KBM-7 (cell line): ENCODE measurements at places on chromosomes 5 and 9.

DNA sequence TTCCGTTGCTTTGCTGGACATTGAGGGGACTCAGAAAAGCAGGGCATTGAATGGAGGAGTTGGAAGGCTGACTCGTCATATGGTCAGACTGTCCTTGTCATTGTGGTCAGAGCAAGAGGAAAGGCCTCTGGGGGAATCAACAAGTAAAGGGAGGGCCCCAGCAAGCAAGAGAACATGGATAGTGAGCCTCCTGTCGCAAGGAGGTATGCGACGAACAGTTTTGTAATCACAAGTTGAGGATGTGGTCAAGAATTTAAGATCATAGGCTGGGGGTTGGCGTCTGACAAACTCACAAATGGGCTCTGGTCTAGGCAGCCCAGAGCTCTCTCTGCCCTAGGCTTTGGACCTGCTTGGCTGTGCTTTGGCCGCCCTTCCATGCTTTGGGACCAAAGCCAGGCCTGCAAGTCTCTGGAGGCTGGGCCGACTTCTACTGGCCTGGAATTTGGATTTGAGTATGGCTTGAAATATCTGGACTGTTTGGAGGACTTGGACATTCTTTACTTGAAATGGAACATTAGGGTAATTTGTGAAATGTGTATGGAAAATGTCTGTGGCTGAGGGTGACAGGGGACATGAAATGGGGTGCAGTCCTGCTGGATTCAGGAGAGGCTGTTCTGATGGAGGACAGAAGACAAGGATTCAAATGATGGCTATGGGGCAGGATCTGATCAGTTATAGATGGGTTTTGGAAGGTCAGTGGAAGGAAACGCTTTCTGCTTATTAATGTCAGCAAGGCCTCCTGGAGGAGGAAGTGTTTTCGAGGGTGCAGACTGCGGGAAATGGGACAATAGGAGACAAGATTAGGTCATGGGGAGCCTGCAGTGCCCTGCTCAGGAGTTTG lies 19.2 kb upstream of the NDST1 start:
- DNase-seq, result no peak

DNA sequence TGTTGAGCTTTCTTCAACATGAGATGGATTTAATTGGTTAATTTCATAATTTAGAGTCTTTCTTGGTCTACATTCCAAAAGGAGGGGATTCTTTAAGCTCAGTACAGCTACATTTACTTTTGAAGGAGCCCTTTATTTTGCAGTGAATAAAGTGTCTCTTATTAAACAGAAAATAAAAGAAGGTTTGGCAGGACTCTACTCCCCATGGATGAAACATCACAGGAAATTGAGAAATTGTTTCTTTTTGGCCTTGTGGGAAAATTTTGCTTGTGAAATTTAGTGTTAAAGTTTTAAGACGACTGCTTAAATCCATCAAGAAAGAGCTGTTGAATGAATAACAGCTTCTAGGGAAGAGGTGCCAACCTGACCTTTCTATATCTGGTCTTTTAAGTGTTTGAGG lies 187.7 kb downstream of the NTRK2 start:
- no peak for DNase-seq

DNA sequence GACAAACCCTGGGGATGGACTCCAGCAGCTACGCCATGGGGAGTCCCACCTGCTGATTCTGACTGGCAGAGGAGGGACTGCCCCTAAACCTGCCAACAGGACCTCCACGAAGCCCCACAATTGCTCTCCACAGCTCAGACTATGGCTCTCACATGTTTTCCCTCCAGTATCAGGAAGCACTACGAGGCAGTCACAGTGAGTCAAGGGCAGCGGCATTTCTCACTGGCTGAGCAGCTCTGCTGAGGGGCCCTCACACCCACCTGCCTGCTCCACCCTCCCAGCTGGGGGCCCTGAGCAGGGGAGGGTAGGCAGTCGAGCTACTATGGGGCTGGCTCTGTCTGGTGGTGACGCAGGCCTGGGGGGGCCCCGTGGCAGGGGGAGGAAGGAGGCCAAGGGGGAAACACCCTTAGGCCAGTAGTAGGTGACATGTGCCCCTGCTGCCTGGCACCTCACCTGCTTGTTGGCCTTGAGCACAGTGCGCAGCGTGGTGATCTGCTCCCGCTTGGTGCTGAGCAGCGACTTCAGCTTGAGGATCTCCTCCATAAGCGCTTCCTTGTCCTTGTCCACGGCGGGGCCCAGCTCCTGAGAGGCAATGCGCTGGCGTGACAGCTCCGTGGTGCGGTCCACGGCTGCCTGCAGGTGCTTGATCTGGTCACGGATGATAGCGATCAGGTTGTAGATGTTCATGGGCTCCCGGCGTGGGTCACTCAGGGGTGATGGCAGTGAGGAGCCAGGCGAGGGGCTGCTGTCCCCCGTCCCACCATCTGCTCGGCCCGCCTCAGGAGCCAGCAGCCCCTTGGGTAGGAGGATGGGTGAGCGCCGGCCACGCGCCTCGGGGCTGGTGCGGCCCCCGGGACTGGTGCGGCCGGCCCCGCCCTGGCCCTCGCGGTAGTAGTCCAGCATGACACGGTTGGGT lies 46.3 kb downstream of the BICD2 start:
- no peak for DNase-seq

- DNase-seq, result peak; percentile 14
Observed at GRCh38 chr5:154447089-154447725, 1.4 kb downstream of the SAP30L start.

GRCh38 chr5:107403228-107403953 lies 267.3 kb downstream of the EFNA5 start:
- DNase-seq, result no peak

DNA sequence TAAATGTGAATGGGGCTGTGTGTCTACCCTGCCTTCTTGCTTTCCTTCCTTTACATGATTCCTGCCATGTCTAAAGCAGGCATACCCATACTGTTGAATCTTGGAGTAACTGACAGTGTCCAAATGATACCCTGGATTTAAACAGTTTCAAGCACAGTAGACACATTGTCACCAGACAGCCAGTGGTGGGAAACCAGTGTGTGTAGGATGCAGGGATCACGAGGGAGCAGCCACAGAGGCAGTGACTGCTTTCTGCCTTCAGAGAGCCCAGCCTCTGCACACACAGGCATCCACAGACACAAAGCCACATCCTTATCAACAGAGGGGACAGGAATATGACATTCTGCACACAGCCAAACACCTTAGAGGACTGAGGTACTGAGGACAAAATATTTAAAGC lies 184.2 kb upstream of the TBCA start:
- no peak for DNase-seq

DNA sequence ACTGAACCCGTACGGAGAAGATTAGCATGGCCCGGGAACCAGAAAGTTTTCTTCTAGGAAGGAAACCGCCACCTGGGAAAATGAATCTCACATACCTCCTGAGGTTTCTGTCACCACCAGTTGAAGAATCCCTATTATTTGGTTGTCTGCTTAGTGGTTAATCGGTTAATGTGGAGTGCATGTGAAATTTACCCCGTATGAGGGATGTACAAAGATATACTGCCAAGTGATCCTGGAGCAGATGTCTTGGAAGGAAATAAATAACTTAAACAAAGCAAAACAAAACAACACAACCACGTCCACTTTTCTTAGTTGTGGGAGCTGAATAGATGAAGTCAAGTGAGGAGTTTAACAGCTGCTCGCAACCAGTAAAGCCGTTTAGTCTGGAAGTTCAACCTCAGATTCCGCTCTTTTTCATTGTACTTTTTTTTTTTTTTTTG lies 3.8 kb downstream of the DMRT2 start:
- DNase-seq, result no peak

DNA sequence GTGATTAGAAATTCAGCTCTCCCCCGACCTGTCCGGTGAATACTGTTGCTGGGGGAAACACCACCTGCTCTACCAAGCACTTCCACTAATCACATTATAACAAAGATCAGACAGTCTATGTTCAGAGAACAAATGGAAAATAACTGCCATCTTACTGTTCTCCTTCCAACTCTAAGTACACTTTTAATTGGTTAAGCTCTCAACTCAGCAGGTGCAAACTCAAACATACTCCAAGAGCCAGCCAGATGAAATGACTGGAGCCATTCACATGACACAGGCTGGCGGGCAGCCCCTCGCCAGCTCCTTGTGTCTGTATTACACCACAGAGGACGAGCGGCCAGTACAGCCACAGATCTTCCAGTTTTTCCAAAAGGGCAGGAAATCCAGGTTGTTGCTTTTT lies 16.1 kb downstream of the LIFR start:
- no peak for DNase-seq

- no peak for DNase-seq
Observed at GRCh38 chr5:73781107-73781768, 155.2 kb downstream of the ARHGEF28 start.

DNA sequence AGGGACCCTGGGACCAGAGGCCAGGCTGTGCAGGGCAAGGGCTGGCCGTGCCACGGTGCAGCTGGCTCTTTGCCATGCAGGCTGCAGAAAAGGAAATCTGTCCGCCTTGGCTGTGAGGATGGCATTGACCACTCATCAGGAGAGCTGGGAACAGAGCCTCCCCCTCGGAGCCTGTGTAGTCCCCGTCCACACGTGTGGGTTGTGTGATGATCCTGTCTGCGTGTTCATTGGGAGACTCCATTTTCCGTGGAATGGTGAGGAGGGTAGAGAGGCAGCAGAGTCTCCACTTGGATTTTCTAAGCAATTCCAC lies 47.7 kb downstream of the EHMT1 start:
- DNase-seq, result no peak

DNA sequence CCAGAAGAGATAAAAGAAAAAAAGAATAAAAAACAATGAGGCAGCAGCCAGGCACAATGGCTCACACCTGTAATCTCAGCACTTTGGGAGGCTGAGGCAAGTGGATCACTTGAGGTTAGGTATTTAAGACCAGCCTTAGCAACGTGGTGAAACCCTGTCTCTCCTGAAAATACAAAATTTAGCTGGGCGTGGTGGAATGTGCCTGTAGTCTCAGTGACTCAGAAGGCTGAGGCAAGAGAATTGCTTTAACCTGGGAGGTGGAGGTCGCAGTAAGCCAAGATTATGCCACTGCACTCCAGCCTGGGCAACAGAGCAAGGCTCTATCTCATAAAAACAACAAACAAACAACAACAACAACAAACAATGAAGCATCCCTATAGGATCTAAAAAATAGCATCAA lies 121.5 kb downstream of the HMHB1 start:
- DNase-seq, result no peak

DNA sequence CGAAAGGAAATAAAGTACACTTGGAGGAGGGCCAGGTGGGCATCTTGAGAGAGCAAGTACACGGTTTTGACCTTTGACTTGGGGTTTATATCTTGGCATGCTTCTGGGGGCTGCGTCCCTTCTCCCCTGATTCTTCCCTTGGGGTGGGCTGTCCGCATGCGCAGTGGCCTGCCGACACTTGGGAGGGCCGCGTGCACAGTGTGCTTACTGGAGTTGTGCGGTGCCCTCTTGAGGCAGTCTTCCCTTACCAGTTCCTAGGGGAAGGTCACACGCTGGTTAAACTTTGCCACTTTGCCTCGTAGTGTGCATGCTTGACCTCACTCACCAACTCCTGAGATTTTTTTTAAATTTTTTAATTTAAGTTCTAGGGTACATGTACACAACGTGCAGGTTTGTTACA lies 4.3 kb upstream of the CLPTM1L start:
- no peak for DNase-seq

DNA sequence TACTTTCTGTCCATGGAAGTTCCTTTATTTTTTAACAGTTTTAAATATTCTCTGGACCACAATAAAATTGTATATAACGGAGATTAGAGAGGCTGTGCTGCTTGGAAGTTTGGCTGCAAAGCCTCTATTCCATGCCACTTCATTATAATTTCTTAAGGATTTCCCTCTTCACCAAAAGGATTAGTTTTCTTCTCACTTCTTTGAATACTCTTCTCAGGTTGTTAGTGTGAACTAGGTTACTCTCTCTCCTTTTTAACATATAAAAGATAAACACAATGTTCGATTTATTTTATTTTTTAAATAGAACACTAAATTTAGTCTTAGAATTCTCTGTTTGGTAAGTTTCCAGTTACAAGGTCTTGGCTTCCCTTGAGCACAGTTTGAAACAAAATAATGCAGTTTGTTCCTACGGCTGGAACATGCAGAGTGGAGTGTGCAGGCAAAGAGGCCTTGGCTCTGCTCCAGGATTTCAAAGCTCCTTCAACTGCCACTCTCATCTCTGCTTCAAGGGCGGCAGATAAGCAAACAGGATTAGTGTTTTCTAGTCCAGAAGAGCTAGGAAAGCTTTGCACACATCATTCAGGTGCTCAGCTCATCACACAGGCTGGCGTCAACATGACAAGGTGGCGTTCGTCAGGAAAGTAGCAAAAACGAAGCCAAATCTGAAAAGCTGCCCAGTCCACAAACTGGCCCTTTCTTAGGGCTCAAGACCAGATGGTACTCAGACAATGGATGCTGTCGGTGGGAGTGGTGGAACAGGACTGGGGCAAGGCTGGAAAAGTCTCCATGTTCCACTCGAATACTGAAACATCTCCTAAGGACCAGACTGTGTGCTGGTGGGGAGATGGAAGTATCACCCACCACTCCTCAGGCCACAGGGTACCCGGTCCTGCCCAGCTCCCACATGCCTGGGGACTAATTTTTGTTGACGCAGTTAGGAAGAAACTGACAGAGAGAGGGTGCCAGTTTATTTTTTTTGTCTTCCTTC lies 286.6 kb downstream of the CRB2 start:
- no peak for DNase-seq
